Activated CD4-positive, alpha-beta T cell treated with anti-CD3 and anti-CD28 coated beads for 1 hour (primary cell): ENCODE measurements at places on chromosomes 5 and 9.

- no peak for DNase-seq
Measured at GRCh38 chr5:82487131-82487530, 209.0 kb upstream of the RPS23 start.

- DNase-seq, result no peak
Measured at GRCh38 chr5:73437101-73437776, 11.3 kb downstream of the FOXD1 start.

- DNase-seq, result no peak
Measured at GRCh38 chr5:87313216-87313615, 45.5 kb downstream of the RASA1 start.

DNA sequence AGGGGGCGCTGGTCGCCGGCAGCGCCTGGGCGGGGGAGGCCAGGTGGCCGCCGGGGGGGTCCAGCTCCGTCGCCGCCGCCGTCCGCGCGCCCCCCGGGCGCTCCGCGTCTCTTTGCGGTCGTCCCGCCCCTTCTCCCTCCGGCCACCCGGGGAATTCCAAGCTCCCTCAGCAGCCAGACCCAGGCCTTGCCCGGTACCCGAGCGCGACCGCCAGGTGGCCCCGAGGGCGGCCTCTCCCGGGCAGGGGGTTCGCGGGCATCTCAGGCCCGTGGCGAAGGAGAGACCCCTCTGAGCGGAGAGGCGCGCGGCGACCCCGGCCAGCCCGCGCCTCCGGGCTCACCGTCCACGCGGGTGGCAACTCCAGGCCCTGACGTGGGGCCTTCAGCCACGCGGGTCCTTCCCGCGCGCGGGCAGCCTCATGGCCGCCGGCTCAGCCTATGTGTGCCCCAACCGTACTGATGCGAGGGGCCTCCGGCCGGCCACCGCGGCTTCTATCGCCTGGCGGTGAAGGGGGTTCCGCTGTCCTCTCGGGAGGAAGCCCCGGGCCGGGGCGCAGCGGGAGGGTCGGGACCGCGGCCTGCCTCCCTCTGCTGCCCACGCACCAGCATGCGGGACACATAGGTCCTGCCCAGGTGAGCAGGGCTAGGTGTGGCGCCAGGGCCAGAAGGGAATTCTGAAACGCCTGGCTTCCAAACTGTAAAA lies 529 bp upstream of the NRARP start:
- no peak for DNase-seq

DNA sequence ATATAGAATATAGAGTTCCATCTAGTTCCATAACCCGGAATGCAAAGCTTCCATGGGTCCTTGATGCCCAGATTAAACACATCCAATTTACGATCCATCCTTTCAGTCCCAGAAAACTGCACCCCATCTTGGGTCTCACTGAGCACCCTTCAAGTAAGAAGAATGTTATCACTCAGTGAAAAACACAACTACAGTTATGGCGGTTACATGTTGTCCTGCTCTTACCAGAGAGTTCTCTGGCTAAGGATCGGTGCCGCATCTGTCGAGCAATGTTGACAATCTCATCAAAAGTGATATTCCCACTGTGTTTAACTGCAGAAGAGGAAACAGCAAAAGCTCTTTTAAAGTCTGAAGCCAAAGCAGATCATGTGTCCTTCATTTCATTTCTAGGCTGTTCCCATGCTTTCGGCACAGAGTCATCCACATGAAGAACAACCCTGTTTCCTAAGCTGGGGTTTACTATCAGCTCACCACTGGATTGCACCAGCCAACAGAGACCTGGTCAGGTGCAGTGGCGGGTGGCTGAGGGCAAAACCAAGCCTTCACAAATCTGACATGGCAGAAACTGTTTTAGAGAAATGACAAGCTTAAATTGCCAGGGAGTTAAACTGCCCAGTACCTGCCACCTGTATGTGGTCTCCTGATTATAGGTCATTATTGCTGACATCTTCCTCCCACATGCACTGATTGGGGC lies 2.9 kb downstream of the RPL12 start:
- no peak for DNase-seq

- no peak for DNase-seq
Measured at GRCh38 chr5:129120158-129120581, 25.6 kb downstream of the ISOC1 start.

DNA sequence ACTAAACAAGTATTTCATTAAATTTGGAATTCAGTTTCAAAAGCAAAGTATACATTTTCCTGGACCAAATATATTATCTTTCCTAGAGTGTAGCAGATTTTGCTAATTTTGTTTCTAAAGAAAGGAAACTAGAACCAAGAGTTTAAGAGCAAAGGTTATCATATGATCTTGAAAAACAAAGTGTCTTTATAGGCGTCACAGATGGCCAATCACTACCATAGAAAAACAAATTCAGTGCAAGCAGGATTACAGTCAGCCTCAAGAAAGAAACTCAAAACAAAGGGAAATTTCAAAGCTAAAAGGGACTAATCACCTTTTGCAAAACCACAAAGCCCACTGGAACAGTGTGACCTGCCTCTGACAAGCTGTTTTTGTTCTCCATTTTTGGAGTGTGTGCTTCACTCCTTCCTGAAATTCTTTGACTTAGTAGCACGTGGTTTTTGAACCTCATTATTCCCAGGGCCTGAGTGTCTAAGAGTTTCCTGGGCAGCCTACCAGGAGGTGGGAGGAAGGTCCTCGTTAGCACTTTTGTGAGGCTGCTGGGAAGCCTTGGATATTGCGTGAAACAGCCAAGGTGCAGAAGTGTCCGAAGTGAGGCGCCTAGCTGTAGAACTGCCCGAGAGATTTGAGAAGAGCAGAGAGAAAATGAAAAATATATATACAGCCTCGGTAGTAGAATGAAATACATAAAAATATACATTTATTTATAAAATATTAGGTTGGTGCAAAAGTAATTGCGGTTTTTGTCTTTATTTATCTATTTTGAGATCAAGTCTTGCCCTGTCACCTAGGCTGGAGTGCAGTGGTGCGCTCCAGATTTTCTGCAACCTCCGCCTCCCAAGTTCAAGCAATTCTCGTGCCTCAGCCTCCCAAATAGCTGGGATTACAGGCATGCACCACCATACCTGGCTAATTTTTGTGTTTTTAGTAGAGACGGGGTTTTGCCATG lies 246.1 kb downstream of the MARCHF11 start:
- no peak for DNase-seq
